WTC11 (cell line): ENCODE measurements at places on chromosomes 1 and 21.

GRCh38 chr1:221696718-221697461 is 45.0 kb downstream of the DUSP10 start:
- DNase-seq: no peak

DNA sequence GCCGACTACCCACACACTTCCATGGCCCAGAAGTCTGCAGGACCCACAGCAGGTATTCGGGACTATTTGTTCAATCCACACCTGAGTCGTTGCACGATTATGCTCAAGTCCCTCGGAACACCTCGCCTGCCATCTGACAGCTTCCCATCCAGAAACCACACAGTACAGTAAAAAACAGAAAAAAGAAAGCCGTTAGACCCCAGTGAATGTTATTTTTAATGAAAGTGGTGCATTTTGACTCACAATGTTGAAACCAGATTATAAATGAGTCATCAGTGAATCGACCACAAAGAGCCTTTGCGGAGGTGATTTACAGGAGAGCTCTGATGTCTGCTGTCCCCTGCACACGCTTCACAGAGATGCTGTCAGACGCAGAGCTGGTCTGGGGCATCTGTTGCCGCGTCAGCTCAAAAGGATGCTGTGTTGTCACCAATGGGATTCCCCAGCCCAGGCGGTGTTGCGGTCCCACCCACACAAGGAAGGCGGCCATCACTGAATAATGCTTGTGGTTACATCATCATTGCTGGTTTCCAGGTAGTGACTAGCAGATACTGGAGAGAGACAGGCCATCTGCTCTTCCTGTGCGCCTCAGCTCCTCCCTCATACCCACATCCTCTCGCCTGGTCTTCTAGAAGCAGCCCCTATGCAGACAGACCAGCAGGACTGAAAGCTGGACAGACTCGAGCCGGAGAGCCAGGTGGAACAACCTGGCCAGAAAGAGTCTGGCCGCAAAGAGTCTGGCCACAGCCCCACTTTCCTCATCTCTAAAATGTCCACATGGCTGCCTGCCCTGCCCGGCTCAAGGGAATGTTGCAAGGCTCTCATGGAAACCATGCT is 116.8 kb downstream of the TOMM20 start:
- no peak for DNase-seq

DNA sequence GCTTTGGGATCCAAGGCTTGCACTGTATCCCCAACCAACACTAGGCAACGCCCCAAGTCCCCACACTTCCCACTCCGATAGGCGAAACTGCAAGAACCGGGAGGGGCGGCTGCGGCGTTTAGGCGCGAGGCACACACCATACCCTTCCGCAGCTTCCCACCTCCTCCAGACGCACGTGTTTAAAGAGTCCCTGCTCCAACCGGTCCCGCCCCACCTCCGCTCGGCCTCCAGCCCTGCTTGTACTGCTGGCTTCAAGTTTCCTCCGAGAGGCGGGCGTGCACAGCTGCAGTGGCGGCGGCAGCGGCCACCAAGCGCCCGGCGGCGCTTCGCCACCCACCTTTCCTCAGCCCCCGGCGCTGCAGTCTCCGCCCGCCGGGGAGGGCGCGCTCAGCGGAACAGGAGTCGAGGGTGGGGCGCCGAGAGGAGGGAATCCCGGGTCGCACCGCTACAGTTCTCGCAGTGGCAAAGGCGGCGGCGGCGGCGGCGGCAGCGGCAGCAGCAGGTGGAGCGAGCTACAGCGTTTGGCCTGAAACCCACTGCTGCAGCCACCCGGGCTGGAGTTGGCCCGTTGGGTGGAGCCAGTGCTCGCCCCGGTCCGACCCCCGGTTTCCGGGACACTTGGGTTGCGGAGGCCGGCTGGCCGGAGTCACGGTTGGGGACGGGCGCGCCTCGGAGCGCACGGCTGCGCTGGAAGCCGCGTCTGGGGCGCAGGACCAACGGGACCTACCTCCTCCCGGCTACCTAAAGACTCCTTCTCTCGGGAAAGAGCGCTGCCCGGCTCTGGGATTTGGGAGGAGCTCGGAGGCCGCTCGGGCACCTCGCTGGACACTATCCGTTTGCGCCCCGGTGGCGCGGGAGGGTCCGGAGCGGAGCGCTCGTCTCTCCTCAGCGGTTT is at the start of gene CNIH3:
Gene CNIH3, plus strand, starts transcription at position 457 of the 895 bp plus-strand sequence. CDS start 858 bp downstream, outside the sequence.
- peak; percentile 83 for DNase-seq

GRCh38 chr1:64092851-64093371 is 110.5 kb upstream of the UBE2U start:
- no peak for DNase-seq

GRCh38 chr1:47894410-47895278 is 102.5 kb downstream of the TRABD2B start:
- peak; percentile 31 for DNase-seq

DNA sequence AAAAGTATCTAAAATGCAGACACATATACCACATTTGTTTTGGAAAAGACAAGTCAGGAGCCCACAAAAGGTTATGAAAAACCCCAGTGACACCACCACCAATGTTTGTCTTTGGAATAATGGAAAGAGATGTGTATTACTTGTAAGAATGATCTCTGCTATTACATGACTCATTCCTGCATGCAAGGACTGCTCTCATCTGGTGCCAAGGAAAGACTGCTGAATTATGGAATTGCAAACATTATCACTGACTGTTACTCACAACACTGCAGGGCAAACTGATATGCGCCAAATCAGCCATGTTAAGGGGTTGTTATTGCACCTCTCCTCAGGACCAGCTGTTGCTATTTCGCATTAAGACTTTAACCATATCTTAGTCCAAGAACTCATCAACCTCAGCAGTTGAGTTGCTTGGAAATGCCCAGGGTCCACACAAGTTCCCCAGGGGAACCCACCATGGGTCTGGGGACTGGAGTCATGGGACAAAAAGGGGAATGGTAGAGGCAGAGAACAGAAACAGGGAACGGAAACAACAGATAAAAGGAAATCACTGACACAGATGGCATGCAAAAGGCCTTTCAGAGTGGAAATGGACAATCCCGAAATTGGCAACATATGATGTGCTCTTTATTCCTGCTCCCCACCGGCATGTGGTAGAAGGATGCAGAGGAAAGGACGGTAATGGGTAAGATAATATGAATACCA is 34.4 kb downstream of the CAPZB start:
- DNase-seq: no peak

GRCh38 chr1:27033043-27033746 is 20.5 kb upstream of the TENT5B start:
- DNase-seq: no peak

- DNase-seq: no peak
Observed at GRCh38 chr1:1116701-1117468, 996 bp upstream of the C1orf159 start.

DNA sequence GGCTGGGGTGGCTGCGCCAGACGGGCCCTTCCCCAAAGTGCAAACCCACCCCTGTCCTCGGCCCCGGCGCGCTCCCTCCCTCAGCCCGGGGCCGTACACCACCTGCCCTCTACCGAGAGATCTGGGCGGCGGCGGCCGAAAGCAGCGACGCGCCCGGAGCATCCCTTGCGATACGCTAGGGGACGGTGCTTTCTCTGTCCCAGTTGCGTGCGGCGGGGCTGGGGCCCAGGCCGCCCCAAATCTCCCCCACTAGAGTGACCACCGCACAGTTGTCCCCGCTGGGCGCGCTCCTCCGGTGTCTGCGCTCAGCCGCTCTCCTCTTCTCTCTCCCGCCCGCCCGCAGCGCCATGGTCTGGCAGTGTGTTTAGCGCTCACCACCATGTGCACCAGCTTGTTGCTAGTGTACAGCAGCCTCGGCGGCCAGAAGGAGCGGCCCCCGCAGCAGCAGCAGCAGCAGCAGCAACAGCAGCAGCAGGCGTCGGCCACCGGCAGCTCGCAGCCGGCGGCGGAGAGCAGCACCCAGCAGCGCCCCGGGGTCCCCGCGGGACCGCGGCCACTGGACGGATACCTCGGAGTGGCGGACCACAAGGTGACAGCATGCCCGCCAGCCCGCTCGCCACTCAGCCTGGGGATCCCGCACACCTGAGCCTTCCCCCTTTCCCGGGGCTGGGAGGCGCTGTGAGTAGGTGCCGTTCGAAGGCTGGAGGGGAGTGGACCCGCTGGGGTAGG is 1.0 kb downstream of the ST6GALNAC5 start:
- peak; percentile 73 for DNase-seq

GRCh38 chr1:32939655-32940371 is 24.8 kb downstream of the RNF19B start:
- DNase-seq: no peak

DNA sequence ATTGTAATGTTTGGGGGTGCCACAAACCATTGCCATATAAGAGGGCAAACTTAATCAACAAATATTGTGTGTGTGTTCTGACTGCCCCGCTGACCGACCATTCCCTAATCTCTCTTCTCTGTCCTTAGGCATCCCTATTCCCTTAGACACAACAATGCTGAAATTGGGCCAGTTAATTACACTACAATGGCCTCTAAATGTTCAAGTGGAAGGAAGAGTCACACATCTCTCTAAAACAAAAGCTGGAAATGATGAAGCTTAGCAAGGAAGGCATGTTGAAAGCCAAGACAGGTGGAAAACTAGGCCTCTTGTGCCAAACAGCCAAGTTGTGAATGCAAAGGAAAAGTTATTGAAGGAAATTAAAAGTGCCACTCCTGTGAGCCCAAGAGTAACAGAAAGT is 30.2 kb downstream of the LTN1 start:
- no peak for DNase-seq

DNA sequence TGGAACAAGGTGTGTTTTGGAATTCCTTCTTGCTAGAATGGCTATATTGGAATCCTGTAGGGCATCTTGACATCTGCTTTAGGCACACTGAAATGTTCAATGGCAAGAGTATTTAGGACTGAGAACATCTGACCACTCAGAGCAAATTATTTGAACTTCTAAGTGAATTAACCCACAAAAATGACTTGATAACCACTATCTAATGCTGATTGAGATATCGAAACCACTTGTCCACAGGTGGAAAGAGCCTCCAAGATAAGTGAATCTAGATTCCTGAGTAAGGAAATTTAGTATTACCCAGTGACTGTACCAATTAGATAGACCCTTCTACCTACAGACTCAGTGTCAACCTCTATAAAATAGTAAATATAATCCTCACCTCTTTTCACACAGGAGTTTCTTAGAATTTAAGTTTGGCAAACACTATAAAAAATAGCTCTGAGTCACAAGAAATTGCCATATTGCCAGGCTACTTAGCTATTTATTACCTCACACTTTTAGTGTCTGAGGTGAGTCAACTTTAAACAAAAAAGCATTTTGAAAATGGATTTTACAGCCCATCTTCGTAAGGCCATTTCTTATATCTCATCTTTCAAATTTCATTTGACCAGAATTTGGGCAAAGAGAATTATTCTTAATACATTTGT is 421.8 kb downstream of the PTBP2 start:
- no peak for DNase-seq

DNA sequence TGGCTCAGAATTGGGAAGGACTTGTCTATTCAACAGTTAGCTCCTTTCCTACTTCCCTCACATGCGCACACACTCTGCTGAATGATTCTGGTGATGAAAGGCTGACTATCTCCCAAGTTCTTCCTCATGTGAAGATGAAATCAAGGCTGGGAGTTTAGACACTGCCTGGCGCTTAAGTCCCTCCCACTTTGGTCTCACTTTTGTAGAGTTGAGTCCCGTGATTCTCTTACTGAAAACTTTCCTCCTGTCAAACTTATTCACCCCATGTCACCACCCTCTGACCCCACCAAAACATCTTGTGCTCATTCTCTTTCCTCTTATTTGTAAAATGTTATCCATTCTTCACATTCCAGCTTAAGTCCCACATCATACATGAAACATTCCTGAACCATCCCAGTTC is 8.4 kb upstream of the MRPS6 start:
- no peak for DNase-seq

DNA sequence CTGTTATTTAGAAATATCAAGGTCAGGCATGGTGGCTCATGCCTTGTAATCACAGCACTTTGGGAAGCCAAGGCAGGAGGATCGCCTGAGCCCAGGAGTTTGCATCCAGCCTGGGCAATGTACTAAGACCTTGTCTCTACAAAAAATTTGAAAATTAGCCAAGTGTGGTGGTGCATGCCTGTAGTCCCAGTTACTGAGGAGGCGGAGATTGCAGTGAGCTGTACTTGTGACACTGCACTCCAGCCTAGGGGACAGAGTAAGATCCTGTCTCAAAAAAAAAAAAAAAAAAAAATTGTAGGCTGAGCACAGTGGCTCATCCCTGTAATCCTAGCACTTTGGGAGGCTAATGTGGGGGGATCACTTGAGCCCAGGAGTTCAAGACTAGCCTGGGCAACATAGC is 45.3 kb downstream of the PIK3CD start:
- DNase-seq: no peak

DNA sequence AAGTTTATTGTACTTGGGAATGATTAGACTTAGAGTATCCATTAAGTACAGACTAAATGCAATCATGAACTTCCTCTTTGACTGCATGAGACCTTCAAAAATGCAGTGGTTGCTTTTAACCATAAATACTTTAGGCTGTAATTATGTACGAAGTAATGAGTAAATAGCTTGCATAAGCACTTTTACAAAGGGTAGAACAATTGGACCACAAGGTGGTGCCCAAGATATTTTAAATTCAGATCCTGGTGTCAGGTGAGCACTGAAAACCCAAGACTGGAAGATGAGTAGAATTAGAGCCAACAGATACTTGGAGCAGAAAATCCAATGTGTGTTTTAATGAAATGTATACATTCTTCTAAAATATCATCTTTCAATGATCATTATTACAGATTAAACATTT is 43.4 kb upstream of the RHOU start:
- DNase-seq: no peak

GRCh38 chr1:56376188-56376984 is 203.0 kb downstream of the PLPP3 start:
- peak; percentile 32 for DNase-seq

- peak; percentile 17 for DNase-seq
Observed at GRCh38 chr1:221740993-221741702, 741 bp downstream of the DUSP10 start.

- DNase-seq: peak; percentile 63
Observed at GRCh38 chr1:228734881-228735801, at the start of gene RHOU. TSS of gene RHOU (plus strand) at chr1:228735479. CDS start at chr1:228735743, 264 bp downstream.

- peak; percentile 36 for DNase-seq
Observed at GRCh38 chr1:112359961-112360767, 35.9 kb upstream of the CTTNBP2NL start.

DNA sequence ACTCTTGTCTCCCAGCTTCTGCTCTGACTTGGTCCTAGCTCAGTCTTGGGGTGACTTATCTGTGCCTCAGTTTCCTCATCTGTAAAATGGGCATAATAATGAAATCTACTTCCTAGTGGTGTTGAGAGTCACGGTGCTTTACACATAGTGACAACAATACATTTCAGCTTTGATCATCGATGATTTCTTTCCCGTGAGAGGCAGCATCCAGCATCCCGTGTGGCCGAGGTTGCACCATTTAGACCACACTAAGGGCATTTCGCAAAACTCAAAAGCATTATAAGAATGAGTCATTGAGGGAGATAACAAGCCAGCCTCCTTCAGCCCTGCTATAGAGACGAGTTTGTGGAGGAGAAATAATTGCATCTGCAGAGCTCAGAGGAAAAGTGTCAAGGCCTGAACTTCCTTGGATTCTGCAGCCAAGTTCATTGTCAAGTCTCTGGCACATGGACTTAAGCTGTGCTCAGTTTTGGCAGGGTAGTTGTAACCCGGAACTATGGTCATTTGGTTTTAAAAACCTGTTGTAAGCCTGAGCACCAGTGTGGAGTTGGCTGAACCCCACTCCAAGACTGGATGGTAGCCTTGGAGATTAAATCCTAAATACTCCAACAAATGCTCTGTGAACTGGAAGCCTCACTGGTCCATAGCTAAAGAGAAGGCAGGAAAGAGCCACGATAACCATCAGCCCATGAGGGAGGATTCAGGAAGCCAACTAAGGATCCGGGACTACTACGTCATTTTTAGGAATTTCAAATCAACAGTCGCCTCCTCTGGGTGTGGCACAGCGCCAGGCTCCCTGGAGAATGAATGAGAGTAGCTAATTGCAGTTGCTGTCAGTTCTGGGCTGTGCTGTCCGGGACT is 64.2 kb downstream of the TCP10L start:
- DNase-seq: no peak

- no peak for DNase-seq
Observed at GRCh38 chr1:109880971-109881894, 29.4 kb upstream of the CSF1 start.
